ENCODE measurements at places on chromosomes 1 and 21. TPM values are rescaled to one million over a fixed set of nuclear protein-coding genes. Genes with fewer than 3 reads are reported as not detected.
A peak's percentile ranks its signal among the peaks of the same experiment; 100 is the strongest.

DNA sequence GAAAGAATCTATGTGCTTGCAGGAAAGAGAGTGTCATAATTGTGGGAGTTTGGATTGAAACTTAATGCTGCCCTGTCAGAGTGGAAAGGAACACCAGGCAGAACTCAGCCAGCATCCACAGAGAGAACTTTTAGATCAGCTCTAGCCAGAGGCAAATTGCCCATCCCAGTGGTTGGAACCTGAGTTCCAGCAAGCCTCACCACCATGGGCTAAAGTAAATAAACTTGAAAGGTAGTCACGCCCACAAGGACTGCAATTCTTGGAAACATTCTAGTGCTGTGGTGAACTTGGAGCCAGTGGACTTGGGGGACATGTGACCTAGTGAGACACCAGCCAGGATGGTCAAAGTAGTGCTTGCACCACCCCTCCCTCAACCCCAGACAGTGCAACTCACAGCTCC lies 571.6 kb downstream of the LRRIQ3 start:
- DNase-seq, result no peak

GRCh38 chr21:44492567-44493385 lies 37.5 kb downstream of the LRRC3 start:
- no peak for DNase-seq

DNA sequence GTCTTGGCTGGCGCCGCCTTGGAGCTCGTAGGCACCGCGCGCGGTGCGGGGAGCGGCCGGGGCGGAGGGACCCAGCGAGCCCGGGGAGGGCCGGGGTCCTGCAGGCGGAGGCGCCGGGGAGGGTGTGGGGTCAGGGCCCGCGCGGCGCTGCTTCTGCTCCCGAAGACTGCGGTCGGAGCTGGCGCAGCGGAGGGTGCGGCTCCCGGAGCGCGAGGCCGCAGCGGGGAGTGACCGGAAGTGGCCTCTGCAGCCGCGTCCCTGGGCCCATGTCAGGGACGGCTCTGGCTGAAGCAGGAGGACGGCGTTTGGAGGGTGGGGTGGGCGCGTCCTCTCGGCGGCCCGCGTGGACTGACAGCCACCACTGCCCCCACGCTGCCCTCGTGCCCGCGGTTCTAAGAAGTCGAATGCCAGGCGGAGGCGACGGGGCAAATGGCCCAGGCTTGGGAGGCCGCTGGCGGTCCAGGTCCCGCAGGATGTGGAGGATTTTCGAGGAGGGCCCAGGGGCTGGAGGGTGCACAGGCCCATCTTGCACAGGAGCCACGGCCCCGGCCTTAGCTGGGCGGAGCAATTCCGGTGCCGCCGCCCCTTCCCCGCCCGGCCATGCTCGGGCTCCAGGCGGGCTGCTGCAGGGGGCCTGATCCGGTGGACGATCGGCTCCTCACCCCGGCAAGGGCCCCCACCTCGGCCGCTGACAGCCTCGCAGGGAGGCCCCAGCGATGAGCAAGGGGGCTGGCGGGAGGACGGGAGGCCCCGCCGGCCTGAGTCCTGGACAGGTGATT lies 7.7 kb upstream of the ZNF669 start:
- peak; percentile 60 for DNase-seq

The SPRR2A gene
- total RNA-seq, result not detected

The KLF18 gene
- not detected for total RNA-seq

- DNase-seq, result no peak
These were observed 265.9 kb upstream of the C1orf105 start for GRCh38 chr1:172154551-172154950.

DNA sequence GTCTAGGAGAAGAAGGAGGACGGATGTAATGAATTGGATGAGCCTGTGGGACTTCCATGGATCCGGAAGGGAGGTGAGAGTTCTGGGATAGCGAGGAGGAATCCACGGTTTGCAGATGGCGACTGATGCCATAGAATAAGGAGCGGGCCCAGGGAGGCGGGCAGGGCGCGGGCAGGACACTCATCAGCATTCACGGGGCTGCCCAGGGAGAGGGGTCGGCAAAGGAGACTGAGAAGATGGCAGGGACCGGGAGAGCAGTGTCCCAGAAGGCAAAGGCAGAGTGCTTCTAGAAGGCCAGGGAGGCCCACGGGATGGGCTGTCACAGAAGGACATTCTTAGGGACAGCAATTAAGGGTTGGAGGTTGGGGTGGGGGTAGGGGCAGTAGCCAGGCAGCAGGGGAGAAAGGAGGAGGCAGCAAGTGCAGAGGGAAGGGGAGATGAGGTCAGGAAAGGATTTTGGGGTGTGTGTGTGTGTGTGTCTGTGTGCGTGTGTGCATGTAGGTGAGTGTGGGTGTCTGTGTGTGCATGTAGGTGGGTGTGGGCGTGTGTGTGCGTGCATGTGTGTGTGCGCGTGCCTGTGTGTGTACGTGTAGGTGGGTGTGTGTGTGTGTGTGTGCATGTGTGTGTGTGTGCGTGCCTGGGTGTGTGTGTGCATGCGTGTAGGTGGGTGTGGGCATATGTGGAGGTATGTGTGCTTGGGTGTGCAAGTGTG lies 1.1 kb upstream of the COL8A2 start:
- DNase-seq, result no peak

DNA sequence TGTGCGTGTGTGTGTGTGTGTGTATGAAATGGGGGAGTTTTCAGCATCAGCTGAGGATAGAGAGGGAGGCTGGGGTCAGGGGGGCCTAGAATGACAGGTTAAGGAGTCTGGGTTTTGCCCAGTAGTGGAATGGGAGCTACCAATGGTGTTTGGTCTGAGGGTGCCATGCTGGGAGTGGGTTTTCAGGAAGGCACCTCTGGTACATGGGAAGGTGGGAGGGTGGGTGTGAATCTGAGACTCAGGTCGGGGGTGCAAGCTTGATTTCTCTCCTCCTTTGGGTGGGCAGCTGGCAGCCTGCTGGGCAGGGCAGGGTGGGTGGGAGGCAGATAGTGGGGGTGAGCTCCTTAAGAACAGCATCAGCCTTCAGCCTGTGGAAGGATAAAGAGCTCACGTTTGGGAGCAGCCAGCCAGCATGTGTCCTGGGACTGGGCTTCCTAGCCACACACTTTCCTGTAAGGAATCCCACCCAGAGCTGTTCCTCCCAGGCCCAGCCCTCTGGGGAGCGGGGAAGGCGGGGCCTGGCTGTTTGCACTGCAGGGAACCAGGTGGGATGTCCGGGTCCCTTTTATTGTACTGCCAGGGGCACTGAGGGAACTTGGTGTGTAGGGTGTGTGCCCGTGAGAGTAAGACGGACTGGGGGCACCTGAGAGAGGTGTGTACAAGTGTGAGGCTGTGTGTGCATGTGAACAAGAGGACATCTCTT lies 152.8 kb downstream of the FOXD2 start:
- DNase-seq, result no peak

GRCh38 chr1:113266788-113267187 lies 123.5 kb upstream of the MAGI3 start:
- no peak for DNase-seq

The RAP1GAP gene
- total RNA-seq, result not detected

The LMX1A gene
- total RNA-seq, result not detected

The SFN gene
- total RNA-seq, result not detected

- no peak for DNase-seq
These were observed 286.5 kb upstream of the B3GALT2 start for GRCh38 chr1:193472838-193473398.

DNA sequence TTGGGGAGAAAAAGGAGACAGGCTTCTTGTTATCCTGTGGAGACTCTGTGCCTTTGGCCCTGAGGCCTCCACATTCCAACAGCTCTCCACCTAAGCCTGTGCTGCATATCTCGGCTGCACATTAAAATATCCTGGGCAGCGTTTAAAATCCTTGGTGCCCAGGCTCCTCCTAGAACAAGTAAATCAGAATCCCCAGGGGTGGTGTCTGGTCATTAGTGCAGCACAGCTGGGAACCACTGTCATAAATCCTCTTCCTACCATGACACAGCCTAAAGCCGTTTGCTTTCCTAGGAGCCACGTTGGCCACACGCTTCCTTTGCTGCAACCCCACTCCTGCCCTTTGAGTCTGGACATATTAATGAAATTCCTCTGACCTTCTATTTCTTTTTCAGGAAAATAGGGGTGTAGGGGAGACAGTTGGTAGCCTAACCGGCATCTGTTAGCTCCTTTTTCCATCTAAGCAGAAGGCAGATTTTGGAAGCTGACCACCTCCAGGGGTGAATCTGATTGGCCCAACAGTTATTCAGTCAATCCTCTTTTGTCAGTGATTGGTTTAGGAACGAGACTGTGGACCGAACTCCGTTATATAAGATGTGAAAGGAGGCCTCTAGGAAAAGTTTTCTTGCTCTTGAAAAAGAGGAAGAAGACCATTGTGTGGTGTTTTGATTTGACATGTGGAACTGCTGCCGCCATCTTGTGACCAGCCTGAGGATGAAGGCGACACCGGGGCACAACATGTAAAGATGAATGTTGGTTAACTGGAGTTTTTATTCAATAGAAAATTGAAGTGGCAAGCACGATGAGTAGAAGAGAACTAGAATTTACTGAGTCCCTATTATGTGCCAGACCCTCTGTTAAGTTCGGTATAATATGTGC lies 41.9 kb downstream of the JUN start:
- no peak for DNase-seq

The LRRN2 gene
- 4.8 TPM for total RNA-seq

DNA sequence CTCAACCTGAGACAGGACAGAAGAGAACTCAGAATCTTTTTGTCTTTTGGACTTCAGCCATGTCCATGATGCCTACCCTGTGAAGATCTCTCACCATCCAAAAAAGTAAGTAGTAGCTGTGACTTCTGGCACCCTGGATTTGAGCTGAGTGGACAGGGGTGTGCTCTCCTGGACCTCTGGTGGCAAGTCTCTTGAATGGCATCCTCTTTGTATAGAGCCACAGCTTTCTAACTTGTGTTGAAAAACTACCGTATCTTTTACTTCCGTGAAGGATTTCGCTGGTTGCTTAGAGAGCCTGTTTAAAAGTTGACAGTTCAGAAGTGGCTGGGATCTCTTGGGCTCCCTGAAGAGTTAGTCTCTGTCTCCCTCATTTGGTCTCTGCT lies 1.8 kb downstream of the MFN2 start:
- DNase-seq, result no peak

DNA sequence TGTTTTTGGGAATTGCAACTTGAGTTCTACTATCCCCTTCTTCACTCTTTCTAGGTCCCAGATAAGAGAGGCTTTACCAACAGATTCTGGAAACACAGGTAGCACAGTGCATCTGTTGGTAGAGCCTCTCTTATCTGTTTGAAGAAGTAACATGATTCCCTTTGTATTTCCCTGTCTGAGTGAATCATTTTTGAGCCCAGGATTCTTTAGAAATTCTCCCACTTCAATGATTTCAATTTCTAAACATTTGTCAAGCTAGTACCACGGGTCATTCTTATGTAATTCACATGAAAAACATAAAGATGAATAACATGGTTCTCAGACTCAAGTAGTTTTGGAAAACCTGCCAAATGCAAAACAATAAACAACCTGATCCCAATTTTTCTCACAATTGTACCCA lies 72.0 kb upstream of the DUSP10 start:
- no peak for DNase-seq

DNA sequence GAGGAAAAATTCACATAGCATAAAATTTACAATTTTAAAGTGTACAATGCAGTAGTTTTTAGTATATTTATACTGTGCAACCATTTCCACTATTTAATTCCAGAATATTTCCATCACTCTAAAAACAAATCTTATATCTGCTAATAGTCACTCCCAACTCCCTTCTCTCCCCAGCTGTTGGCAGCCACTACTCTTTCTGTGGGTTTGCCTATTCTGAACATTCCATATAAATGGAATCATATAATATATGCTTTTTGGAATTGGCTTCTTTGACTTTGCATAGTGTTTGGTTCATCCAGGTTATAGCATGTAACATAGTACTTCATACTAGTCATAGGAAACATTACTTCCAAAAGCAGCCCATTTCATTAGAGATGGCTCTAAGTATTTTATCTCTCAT lies 25.0 kb upstream of the TMEM39B start:
- DNase-seq, result no peak

- no peak for DNase-seq
These were observed 48.2 kb downstream of the SLC9A1 start for GRCh38 chr1:27106561-27107323.

The S100A7 gene
- not detected for total RNA-seq

The TMEM79 gene
- total RNA-seq, result 0.26 TPM

DNA sequence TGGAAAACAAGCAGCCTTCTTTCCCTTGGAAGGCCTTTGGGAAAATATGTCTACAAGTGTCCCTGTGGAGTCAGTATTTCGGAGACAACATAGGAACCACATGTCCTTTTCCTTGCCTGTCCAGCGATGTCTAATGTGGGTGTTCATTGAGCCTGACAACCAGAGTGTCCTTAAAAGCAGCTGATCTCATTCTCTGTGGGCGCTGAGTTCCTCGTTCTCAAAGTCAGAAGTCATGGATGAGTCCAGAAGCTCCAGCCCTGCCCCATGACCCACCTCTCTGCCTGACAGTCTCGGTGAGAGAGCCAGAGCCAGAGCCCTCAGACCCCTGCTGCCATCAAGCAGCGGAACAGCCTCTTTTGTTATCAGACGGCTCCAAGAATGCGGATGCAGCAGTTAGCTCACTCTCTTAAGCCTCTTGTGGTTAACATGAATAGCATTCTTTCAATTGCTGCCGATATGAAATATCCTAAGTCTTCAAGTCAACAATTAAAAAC lies 329.2 kb downstream of the TGFB2 start:
- no peak for DNase-seq

GRCh38 chr1:147341246-147341645 lies 98.8 kb downstream of the CHD1L start:
- no peak for DNase-seq

- no peak for DNase-seq
These were observed 905 bp downstream of the BARHL2 start for GRCh38 chr1:90716243-90716551.

GRCh38 chr1:5688081-5689077 lies 303.8 kb downstream of the NPHP4 start:
- DNase-seq, result no peak

The ADAM30 gene
- total RNA-seq, result not detected

The KRTAP21-2 gene
- not detected for total RNA-seq

The AUNIP gene
- not detected for total RNA-seq

DNA sequence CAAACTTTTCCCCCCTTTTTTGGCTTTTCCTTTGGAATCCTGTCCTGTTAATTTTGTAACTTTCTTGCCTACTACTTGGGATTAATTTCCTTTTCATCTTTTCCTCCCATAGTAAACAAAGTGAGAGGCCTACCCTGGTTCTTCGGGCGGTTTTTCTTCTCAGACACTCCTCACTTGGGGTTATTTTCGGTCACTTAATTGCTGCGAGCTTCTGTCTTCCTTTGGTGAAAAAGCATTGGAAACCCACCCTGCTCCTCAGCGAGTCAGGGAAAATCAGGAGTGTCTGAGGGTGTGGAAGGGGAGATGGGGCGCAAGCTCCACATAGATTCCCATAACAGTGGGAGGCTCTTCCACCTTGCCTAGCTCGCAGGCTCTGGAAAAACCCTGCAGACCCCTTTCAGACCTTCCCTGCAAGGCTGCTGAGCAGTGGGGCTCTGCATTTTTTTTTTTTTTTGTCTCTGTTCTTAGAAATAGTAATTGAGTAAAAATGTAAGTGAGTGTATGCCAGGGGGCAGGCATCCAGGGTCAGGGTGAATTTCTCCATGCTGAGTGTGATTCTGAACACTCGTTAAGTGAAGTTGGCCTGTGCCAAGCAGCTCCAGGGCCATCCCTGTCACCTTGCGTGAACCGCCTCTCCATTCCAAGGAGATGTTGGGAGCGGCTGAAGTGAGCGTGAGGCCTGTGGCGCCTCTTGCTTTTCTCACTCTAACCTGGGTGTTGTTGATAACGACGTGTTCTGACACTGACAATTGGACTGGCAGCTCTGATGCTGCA lies 20.3 kb downstream of the TGFB2 start:
- DNase-seq, result peak; percentile 38

- DNase-seq, result peak; percentile 75
These were observed 24.1 kb downstream of the SLC26A9 start for GRCh38 chr1:205918955-205919746.

The SEC16B gene
- total RNA-seq, result 16.9 TPM

Data from uterus (tissue), 4 donors.